ENCODE measurements at places on chromosomes 6 and 20.
A peak's percentile ranks its signal among the peaks of the same experiment; 100 is the strongest.

GRCh38 chr20:11452326-11452725 is 465.4 kb upstream of the BTBD3 start:
- no peak for DNase-seq

DNA sequence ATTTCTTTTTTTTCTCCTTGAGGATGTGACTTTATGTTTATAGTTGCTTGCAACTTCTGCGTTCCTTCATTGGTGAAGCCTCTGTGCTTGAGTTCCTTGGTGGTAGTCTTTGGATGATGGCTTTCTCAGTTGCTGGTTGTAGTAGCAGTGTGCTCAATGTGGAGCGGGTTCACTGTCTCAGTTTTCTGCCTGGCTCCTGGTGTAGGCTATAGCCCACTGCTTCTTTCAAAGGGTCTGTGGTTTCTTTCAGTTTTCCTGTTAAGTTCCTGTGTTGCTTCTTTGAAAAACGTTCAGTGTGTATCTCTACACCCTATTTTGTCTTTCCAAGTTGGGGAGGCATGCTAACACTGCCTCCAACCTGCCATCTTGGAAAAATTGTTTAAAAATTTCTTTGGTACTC is 33.9 kb upstream of the ZBTB24 start:
- no peak for DNase-seq

- no peak for DNase-seq
Observed at GRCh38 chr6:161056451-161056850, 64.9 kb downstream of the MAP3K4 start.

DNA sequence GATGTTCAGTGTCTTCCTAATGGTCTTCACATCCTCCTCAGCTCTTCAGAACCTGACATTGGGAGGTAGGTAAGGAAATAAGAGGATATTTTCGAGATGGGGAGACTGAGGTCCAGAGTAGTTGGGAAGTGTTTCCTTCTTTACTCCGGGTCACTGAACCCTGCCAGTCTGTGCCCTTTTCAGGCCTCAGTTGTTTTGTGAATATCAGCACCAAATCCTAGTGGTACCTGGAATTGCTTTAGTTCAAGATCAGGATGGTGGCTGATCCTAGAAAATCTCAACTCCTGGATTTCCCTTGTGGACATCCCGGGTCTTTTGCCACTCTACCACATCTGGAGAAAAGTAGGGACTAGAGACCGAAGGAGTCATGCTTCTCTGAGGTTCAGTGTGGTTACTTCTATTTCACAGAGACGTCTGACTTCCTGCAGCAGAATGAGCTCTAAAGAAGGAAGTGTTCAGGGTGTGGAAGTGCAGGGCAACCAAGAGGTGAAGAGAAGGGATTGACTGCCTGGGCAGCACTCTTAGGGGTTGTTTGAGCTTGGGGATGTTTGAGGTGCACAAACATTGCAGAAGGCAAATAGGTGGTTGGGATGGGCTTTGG is 995 bp downstream of the STK4 start:
- DNase-seq, result no peak

DNA sequence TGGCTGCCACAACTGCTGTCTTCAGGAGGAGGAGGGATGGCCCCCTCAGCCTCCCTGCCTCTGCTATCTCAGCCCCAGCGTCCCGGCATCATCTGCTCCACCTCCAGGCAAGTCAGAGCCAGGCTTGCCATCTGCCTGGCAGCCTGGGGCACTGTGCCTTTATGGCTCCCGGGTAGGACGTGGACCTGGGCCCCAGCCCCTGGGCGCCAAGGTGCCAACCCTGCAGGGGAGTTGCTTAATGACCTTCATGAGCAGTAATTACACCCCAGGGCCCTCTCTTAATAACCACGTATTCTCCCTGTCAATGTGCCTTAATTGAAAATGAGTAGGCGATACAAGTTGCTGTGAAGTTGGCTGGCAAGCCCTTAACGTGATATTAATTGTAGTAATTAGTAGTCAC is 122.1 kb upstream of the MLN start:
- peak; percentile 47 for DNase-seq

DNA sequence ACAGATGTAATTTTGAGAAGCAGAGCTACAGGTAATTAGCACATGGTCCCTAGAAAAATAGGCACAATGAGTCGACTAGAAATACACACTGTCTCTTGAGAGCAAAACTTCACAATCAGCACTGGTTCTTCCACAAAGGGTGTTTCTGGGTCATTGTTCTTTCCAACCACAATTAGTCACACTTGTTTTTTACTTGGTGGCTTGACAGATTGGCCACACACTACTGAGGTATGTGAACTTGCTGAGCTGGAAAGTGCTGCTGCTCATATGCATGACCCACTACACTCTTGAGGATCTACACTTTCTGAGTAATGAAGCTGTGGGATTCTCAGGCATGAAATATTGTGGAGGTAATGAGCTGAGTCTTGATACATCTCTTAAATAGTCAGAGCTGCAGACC is 347.7 kb downstream of the BCKDHB start:
- peak; percentile 12 for DNase-seq

- DNase-seq, result peak; percentile 24
Observed at GRCh38 chr6:107628878-107629277, 139.0 kb downstream of the SOBP start.

GRCh38 chr6:113315879-113316278 is 541.3 kb upstream of the MARCKS start:
- no peak for DNase-seq

GRCh38 chr6:99746261-99746895 is 139.7 kb downstream of the PRDM13 start:
- DNase-seq, result peak; percentile 67

DNA sequence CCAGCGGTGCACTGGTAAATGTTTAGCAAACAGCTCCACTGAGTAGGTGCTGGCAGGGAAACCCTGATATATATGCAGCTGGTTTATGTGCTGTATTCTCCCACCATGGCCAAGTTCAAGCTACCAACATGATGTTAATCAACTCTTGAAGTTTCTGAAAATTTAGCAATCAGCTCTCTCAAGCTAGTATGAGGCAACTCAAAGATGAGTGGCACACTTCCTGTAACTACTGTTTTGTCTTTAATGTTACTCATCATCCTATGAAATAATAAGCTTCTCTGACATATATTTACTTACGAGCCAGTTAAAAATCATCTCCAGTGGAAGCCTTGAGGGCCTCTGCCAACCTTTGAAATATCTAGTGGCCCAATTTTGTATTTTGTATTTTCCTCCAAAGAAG is 54.7 kb downstream of the TRMT6 start:
- DNase-seq, result no peak

DNA sequence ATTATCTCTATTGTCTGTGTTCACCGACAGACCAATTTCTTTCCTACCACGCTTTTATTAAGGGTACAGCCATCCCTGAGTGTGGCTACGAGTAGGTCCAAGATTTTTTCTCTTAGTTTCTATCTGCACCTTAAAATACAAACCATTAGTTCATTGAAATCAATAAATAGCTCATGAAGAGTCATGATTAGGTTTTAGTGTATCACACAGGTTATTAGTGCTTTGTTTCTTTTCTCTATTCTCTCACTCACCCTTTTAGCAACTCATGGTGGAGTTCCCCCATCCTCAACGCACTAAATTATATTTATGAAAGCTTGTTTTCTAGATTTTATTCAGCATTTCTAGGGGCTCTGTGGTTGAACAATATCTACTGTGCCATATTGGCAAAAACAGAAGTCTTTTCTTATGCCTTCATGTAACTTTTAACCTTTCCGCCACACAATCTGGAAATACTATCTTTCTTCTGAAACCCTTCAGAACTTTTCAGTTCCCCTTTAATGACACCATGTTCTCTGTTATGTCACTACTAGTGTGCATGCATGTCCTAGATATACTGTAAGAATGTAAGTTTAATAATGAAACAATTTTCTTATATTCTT is 128.2 kb upstream of the LAMA2 start:
- DNase-seq, result no peak

Data from DMS79 treated with DMSO at 0.1 percent for 48 hours (cell line).